Stimulated activated CD4-positive, alpha-beta T cell treated with anti-CD3 and anti-CD28 coated beads, Interleukin-2, amount 100 ng/mL, for 48 hours (primary cell): ENCODE measurements at places on chromosomes 2 and 18.

DNA sequence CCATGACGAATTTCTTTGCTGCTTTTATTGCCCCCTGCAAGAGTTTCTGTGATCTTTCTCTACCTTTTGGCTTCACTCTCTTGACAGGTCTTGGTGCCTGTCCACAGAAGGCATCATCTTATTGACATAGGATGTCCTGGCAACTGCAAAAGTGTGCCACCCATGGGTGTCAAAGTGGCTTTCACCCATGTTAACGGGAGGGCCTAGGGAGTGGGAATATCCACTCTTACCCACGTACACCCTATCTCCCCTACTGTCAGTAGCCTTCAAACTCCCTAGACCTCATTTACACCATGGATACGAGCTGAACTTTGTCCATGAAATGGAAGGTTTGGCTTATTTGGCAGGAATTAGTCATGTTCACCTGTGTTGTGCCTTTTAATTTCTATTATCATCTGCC, 16.2 kb upstream of the SULT1C3 start:
- no peak for DNase-seq

DNA sequence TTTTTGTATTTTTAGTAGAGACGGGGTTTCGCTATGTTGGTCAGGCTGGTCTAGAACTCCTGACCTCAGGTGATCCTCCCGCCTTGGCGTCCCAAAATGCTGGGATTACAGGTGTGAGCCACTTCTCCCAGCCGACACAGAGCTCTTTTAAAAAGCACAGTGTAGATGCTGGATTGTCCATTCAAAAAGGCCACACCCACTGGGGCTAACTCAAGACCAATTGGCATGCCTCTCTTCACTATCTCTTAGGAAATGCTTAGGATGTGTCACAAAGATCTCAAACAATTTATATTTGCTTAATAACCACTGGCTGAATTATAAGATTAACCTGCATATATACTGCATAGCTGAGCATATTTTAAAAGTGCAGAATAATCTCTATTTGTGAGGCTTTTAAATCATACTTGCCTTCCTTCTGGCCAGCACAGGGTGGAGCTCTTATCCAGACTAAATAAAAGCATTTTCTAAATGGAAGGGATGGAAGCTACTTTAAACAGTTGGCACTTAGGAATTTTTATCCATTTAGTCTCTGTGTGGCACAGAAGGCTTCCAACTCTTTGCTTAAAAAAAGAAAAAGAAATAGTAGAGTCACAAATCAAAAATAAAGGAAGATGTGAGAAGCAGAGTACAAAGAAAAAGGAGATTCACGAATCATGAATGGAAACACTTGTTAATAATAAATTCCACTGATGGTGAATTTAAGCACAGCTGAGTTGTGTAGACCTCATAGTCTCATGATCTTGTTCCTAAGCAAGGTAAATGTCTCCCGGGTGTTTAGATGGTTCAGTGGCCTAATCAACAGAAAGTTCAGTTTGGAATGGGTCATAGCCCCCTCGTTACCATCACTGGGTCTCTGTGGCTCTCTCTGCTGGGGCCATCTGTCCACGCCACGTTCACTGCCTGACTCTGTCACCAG, 22.4 kb downstream of the CRYGD start:
- no peak for DNase-seq

GRCh38 chr2:239548451-239548871, 147.6 kb upstream of the HDAC4 start:
- peak; percentile 56 for DNase-seq

DNA sequence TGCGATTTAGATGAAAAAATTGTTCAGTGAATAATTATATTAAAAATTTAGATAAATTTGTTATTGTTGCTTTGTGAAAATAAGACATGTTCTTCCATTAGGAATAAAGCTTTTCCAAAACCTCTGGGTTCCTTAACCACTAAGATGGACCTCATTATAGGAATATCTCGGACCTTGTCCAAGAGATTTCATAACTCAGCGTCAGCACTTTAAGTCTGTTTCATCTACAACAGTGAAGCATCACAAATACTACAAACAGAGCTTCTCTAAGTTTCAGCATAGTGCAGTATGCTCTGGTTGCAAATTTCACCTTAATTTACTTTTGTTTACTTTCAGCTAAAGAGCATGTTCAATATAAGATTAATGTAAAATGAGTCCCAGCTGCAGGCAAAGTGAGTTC, 150.3 kb downstream of the UBE2E3 start:
- DNase-seq: no peak

- DNase-seq: no peak
Observed at GRCh38 chr2:174974131-174974530, 31.1 kb downstream of the CHN1 start.

DNA sequence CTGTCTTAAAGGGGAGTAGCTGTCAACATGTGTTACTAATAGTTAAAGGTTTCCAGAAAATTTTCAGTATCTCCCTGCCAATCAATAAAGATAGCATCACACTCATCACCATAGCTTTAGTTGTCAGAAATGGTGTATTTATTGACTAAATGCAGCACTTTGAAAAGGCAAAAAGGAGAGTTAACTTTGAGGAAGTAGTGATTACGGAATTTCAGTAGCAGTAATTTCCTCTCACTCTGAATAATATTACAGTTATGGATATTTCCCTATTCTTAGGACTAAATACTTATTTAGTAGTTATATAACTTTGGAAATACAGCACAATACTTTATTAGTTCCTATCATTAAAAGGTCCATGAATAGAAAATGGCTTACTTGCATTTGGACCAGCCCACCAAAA, 250.5 kb downstream of the CAMKMT start:
- DNase-seq: no peak
